ENCODE measurements at places on chromosomes 6 and 20.

DNA sequence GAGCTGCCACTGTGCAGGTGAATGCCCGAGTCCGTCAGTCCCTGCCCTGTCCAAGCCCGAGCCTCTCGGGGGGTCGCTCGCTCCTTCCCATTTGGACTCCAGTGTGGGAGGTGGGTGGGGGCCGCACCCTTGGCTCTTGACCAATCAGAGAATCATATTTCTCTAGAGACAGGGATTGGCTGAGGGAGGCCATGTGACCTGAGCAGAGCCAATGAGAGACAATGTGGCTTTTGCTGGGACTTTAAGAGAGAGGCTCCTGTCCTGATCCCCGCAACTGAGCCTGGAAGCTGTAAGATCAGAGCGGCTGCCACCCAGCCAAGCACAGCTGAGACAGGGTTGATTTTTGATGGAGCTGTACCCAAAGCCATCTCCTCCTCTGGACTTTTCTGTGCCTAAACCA lies 199.3 kb downstream of the TFAP2C start:
- no peak for DNase-seq

- peak; percentile 71 for DNase-seq
These were observed at the start of gene XKR7 for GRCh38 chr20:31967830-31968249. Gene XKR7 (plus strand): TSS chr20:31968151. CDS start chr20:31968176, 25 bp downstream.

GRCh38 chr20:58868795-58869194 lies 16.3 kb downstream of the GNAS start:
- no peak for DNase-seq

- DNase-seq, result no peak
These were observed 150.2 kb downstream of the CDH26 start for GRCh38 chr20:60108397-60108796.

- no peak for DNase-seq
These were observed 14.5 kb downstream of the TREM1 start for GRCh38 chr6:41271901-41272395.

DNA sequence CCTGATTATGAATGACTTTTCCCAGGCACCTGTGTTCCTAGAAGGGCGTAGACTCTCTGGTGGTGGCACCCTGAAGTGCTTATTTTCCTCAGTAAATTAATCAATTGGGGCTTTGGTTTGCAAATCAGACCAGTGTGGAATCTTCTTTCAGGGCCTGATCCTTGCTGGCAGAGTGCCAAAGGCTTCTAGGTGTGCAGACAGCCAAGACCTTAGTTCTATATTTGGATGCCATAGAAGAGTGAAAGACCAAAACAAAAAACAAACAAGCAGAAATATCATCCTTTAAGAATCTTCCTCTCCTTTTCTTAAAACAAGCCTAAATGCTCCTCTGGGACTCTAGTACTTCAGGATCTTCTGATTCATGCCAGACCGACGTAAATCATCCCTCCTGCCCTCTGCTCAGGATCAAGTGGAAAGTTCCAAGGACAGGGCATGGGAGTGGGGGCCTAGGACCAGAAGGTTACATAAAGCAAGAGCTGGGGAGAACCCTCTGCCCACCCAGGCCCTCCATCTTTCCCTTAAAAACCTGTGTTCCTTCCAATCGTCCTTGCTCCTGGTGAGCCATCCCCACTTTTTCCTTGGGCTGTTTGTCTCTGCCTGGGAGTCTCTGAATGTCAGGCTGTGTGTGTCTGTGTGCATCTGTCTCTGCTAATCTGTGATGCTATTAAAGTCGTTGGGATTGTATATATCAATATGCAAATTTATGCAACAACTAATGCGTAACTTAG lies 70.5 kb upstream of the MYLIP start:
- no peak for DNase-seq

DNA sequence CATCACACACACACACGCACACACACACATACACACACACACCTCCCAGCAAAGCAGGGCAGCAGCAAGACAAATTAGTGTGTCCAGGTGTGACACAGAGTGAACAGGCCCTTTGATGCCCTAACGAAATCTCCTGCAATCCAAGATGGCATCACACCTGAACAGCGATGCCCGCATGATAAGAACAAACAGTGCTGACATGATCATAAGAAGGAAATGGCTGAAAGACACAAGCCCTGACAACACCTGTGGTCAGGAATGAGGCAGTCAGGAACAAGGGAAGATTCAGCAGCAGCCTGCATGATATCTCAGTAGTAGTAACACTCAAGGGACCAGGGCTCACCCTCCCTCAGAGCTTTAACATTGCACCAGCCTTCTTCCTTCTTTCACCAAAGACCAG lies 156.9 kb downstream of the FAXC start:
- no peak for DNase-seq
